Hematopoietic multipotent progenitor cell treated with erythropoietin and hydrocortisone succinate and interleukin-3 and kit ligand, for 6 days (in vitro differentiated cells): ENCODE measurements at places on chromosomes 2 and 18.
A peak's percentile ranks its signal among the peaks of the same experiment; 100 is the strongest.

- no peak for DNase-seq
Measured at GRCh38 chr2:188201639-188202038, 90.0 kb upstream of the GULP1 start.

- DNase-seq = peak; percentile 60
Measured at GRCh38 chr2:195533771-195534642, 123.0 kb upstream of the SLC39A10 start.

GRCh38 chr2:101942851-101943250 is 48.9 kb upstream of the IL1R2 start:
- no peak for DNase-seq

- no peak for DNase-seq
Measured at GRCh38 chr18:21162786-21163185, 51.2 kb upstream of the ROCK1 start.

GRCh38 chr2:23495661-23496114 is 110.7 kb downstream of the KLHL29 start:
- DNase-seq = no peak

DNA sequence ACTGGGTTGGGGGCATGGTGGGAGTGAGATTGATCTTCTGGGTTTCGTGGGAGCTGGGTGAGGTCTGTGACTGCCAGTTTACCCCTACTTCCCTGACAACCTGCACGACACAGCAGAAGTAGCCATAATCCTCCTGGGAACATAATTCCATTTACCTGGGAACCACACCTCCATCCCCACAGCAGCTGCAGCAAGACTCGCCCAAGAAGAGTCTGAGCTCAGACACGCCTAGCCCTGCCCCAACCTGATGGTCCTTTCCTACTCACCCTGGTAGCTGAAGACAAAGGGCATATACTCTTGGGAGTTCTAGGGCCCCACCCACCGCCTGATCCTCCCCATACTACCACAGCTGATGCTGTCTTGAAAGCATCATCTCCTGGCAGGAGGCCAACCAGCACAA is 43.8 kb downstream of the FLACC1 start:
- DNase-seq = no peak

DNA sequence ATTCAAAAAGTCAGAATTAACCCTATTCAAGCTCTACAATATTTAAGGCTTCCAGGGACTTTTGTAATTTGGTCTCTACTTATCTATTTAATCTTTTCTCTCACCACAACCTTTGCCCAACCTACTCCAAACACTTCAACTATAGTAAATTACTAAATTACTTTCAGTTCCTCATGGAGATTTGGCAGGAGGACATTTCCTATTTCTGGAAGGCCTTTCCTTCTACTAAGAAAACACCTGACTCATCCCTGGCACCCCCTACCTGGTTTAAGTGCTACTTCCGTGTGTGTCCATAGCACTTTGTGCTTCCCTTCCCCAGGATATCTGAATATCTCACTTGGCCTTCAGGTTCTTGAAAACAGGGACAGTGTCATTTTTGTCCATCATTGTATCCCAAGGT is 96.3 kb downstream of the UPP2 start:
- no peak for DNase-seq

- no peak for DNase-seq
Measured at GRCh38 chr2:18598848-18599484, 9.6 kb upstream of the NT5C1B start.

GRCh38 chr2:150146879-150147278 is 340.6 kb downstream of the RND3 start:
- no peak for DNase-seq
